ENCODE measurements at places on chromosomes 11 and 22.
A peak's percentile ranks its signal among the peaks of the same experiment; 100 is the strongest.

DNA sequence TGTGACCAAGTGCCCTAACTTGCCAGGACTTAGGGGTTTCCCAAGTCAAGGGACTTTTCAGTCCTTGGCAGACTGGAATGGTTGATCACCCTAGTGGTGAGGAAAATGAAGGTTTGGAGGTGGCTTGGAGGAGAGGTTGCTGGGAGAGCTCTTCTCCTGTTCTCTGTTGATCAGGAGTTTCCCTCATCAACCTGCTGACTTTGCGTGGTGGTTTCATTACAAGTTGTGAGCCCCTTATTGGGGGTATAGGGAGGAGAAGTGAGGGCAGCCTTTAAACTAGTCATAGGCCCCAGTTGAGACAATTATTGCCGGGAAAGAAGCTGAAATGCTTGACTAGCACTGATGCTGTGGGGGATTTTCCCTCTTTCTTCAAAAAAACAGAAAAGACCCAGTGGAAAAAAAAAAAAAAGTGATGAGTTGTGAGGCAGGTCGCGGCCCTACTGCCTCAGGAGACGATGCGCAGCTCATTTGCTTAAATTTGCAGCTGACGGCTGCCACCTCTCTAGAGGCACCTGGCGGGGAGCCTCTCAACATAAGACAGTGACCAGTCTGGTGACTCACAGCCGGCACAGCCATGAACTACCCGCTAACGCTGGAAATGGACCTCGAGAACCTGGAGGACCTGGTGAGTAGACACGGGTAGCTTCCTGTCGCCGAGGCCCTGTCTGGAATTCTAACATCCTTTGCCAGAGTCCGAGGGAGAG, at the start of gene CXCR5:
TSS of gene CXCR5 (plus strand) at position 525 of the 704 bp plus-strand sequence. CDS start at position 575, 50 bp downstream.
- no peak for DNase-seq

GRCh38 chr11:2899080-2899783, 13.7 kb upstream of the CDKN1C start:
- DNase-seq, result no peak

DNA sequence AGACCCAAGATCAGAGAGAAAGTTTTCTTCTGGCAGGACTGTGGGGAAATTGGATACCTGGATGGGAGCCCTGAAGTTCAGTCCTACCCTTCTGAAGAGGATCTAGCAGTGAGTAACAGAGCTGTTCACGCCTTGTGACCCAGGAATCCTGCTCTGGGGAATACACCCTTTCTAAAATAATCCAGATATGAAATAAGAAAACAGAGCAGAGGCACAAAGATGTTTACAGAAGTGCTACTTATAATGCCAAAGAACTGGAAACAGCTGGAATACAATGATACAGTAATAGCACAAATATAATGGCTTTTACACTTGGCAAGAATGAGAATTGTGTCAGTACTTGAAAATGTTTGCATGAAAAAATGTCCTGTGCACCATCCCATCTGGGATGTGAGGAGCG, 304.0 kb upstream of the NARS2 start:
- DNase-seq, result no peak

DNA sequence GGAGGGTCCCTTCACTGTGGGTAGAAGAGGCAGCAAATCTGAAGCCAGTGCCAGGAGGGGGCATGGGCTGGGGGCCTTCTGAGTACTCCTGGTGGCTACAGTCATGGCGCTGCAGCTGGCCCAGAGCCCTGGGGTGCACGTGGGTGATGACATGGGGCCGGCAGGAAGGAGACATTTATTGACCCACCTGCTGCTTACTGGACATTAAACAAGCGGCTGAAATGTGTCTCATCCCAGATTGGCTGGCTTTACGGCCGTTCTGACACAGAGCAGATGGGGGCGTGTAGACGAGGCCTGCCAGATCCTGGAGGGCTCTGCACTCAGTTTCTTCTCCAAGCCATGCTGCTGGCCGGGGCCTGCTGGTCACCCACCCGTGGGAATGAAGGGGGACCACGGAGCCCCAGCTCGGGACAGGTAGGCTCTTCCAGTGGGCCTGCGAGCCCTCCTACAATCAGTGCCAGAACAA, 906.9 kb downstream of the BRD1 start:
- DNase-seq, result no peak

- peak; percentile 10 for DNase-seq
Measured at GRCh38 chr11:117097389-117098268, 599 bp downstream of the SIK3 start.

DNA sequence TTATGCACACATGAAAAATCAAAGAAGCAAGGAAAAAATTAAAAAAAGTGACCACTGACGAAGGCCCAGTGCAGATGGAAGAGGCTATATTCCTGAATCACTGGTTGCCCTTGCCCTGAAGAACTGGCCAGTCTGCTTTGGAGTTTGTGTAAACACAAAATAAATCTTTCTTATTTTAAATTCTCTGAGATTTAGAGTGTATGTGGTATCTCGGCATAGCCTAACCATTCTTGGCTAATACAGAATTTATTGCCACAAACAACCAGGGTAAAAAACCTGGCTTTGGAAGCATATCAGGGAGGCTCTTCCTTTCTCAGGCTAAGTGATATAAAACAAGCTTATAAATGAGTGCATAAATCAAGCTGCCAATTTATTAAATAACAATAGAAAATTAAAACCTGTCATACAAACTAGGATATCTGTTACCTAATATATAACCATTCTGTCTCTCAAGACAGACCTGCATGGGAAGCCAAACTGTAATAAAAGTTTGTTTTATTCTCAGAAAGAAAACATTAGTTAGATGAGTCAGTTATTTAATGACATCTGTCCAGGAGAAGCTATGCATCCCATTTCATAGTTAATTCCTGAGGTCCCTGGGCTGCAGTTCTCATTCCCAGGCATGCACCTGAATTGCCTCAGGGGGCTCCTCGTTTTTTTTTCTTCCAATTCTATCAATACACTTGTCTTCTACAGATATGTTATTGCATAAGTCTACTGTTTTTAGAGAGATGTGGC, 6.1 kb upstream of the TMEM135 start:
- DNase-seq, result no peak

- DNase-seq, result peak; percentile 60
Measured at GRCh38 chr11:74388678-74389327, 9.4 kb downstream of the PGM2L1 start.

GRCh38 chr11:65206901-65207300, 25.2 kb downstream of the CAPN1 start:
- DNase-seq, result no peak

DNA sequence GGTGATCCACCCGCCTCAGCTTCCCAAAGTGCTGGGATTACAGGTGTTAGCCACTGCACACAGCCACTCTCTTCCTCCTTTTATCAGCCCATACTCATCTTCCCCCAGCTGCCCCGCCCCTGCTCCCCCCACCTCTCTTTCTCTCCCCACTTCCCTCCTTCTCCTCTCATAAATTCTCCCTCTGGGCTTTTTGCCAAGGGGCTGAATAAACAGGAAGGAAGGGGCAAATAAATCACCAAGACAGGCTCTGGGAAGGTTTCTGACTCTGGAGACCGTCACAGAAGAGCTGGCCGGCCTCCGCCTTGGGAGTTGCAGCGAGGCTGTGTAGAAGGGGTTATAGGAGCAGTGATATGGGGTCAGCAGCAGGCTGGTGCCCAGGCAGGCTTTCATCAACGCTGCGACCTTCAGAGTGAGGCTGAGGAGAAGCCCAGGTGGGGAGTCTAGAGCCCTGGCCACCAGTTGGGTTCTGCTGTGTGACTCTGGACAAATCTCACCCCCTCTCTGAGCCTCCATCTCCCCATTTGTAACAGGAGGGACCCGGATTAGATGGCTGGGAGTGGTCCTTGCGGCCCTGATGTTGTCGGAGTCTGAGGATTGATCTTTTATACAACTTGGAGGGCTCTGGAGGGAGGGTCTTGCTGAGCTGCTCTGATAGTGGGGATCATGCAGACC, 62.6 kb upstream of the RASD2 start:
- DNase-seq, result no peak

- no peak for DNase-seq
Measured at GRCh38 chr11:112247201-112247600, 13.5 kb downstream of the PLET1 start.

- DNase-seq, result no peak
Measured at GRCh38 chr22:30777587-30777986, 82.9 kb downstream of the OSBP2 start.

- no peak for DNase-seq
Measured at GRCh38 chr11:102510439-102511135, 20.0 kb downstream of the MMP7 start.

GRCh38 chr22:39148727-39149535, 3.5 kb downstream of the CBX7 start:
- DNase-seq, result peak; percentile 72

- no peak for DNase-seq
Measured at GRCh38 chr11:7689239-7689638, 15.9 kb upstream of the CYB5R2 start.

All from T-helper 17 cell (primary cell).